Fibroblast of skin of scalp (primary cell): ENCODE measurements at places on chromosomes 11 and 22.

- DNase-seq = no peak
These were observed 3.1 kb downstream of the TRPM5 start for GRCh38 chr11:2441171-2441570.

GRCh38 chr11:1304380-1304779, 5.1 kb downstream of the TOLLIP start:
- DNase-seq = no peak

GRCh38 chr11:74449369-74449931, 17.9 kb downstream of the KCNE3 start:
- DNase-seq = peak; percentile 86

- DNase-seq = no peak
These were observed 81.0 kb downstream of the IGLL1 start for GRCh38 chr22:23498811-23499798.

DNA sequence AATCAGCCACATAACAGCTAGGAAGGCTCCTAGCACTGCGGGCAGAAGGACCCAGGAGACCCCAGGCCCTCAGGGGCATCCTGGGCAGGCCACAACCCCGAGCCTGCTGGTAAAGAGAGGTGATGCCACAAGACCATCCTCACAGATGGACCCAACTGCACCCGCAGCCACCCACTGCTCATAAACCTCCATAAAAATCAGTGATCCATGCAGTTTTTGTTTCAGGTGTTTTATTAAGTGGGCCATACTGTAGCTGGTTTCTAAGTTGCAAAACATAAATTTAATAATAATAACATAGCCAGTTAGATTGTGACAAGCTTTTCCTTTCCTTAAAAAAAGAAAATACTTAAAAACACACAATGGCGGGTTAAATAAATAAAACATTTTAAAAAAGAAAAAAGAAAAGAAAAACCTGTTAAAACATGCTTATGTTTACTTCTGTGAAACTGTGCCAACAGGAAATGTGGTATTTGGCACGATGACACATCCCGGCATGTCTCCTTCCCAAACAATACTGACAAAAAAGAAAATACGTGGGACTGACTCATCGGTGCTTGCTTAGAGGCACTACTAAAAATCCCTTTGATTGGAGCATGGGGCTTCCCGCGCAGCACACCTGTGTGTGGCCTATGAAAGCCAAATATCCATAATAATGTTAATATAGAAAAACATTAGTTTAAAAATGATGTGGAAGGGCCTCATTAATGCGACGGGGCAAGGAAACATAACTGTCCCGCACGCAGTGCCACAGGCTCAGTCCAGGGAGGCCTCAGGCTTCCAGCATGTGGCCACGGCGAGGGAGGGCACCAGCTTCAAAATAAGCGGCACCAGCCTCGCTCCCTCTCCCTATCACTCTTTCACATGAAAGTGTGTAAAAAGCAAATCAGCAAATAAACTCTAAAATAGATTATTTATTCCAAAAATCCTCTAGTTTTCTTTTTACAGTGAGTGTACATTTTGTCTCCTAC, 47.5 kb upstream of the SCUBE2 start:
- peak; percentile 81 for DNase-seq

- DNase-seq = no peak
These were observed 2.1 kb downstream of the ARHGEF12 start for GRCh38 chr11:120338107-120338933.

- no peak for DNase-seq
These were observed 621 bp downstream of the HMOX1 start for GRCh38 chr22:35381424-35382009.

DNA sequence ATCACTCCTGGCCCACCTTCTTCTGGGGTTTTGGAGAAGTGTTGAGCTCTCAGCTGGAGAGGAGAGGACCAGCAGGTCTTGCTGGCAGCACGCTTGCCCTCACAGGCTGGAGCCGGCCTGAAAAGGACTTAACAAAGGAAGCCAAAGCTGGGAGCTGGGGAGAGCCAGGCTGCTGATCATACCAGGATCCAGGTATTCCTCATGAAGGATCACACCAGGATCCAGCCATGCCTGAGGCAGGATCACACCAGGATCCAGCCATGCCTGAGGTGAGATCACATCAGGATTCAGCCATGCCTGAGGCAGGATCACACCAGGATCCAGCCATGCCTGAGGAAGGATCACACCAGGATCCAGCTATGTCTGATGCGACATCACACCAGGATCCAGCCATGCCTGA, 17.0 kb downstream of the MRGPRD start:
- no peak for DNase-seq

DNA sequence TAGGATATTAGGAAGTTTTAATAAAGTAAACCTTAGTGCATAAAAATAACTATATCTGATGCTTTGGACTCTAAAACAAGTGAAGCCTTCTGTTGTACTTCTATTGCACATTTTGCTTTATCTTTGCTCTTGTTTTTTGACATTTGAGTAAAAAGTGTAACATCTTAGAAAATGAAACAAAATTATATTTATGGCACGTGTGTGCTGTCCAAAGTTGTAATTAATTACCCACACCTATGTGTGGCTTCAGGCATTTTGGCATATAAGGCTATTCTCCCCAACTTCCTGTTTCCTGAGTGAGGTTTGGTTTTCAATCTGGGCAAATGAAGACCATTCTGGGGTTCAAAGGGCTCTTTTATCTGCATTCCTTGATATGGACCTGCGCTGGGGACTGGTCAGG, at the start of gene OOSP1:
TSS of gene OOSP1 (plus strand) at position 301 of the 400 bp plus-strand sequence. CDS start at position 324, 23 bp downstream.
- DNase-seq = no peak

DNA sequence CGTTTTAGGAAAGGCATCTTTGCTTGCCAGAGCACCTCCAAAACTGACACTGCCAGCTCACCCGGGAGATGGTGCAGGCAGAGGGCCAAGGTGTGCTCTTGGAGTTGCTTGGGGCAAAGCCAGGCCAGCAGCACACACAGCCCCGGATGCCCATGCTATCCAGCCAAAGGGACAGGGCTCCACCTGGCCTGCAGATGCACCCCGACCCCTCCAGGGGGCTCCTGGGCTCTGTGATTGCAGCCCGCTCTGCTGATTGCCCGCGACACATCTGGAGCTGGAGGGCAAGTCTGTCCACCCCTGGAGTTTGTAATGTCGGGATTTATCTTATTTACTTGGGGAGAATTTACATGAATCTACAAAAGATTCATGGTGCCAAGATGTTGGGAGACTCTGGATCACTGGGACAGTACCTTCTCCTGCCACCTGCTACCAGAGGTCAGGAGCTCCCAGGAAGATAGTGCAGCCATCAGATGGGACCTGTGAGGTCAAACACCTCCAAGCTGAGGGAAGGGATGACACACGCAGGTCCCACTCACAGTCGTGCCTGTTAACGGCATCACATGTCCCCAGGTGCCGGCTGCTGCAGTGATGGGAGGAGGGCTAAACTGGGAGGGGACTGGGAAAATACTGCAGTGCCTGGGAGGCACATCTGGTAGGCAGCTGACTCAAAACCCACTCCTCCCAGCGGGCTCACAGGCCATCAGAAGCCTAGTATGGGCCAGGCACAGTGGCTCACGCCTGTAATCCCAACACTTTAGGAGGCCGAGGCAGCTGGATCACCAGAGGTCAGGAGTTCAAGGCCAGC, 17.2 kb downstream of the CBX7 start:
- peak; percentile 60 for DNase-seq

DNA sequence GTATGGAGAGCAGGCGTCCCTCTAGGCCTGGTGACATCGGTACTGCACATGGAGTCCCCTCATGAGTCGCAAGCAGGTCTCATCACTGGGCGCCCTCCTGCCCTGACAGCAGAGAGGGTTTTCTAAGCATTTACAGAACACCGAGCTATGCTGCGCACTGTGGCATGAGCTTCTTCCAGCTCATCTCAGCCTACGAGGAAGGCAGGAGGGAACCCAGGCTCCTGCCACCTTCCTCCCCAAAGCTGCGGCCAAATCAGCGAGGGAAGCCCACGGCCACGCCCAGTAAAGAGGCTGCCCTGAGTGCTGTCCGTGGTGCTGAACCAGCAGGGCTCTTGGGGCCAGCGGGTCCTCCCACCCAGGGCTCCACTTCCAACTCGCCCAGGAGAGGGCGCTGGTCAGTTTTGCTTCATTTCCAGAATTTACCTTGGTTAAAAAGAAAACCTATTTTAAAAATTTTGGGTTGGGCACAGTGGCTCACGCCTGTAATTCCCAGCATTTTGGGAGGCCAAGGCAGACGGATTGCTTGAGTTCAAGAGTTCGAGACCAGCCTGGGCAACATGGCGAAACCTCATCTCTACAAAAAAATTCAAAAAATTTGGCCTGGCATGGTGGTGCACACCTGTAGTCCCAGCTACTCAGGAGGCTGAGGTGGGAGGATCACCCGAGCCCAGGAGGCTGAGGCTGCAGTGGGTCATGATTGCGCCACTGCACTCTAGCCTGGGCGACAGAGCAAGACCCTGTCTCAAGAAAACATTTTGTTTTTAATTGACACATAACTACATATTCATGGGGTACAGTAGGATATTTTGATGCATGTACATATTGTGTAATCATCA, 34.2 kb downstream of the PHF21B start:
- DNase-seq = peak; percentile 85

GRCh38 chr11:109490953-109491635, 69.1 kb downstream of the C11orf87 start:
- peak; percentile 78 for DNase-seq

DNA sequence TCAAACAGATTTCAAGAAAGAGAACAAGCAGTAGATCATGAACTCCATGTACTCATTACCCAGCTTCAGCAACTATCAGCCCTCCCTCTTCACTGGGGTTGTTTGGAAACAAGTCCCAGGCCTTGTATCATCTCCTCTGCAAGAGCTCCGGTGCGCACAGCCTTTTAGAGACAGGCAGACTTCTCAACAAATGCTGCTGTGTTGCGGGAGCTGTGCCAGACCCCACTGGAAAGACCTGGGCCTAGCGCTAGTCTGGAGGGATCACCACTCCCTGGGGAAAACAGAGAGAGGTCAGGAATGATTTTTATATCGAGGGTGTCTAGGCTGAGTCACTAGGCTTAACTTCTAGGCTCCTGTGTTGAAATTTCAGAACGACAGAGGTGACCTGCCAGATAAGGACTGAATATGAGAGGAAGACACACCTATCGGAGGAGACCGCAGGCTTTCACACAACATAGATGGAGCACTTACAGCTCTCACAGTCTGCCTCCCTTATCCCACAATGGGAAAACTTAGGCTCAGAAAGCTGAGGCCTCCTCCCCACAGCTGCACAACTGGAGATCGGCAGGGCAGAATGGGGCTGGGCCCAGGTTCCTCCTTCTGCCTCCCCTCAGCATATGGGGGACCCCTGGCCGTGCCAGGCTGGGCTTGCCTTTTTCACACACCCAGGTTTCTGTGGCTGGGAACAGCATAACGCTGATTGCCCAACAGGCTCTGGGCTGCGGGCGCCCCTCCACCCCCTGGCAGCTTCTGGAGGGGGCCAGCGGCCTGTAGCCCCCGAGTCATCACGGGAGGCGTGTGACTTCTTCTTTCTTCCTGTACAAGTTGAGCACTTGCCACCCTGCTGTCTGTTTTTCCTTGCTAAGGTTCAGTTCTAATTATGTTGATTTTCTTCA, 86.0 kb downstream of the PKNOX2 start:
- peak; percentile 14 for DNase-seq

GRCh38 chr22:32794449-32795213, 6.9 kb upstream of the TIMP3 start:
- peak; percentile 34 for DNase-seq

DNA sequence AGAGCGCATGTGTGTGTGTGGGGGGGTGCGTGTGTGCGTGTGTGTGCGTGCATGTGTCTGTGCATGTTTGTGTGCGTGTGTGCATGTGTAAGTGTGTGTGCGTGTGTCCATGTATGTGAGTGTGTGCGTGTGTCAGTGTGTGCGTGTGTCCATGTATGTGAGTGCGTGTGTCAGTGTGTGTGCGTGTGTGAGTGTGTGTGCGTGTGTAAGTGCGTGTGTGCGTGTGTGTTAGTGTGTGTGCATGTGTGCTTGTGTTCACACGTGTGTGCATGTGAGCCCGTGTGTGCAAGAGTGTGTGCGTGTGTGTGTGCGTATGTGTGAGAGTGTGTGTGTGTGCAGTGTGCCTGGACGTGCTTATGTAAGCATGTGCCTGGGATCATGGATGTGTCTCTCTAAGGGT, 14.7 kb upstream of the APOL6 start:
- no peak for DNase-seq

- peak; percentile 90 for DNase-seq
These were observed 10.7 kb upstream of the ACCSL start for GRCh38 chr11:44036811-44037657.

- DNase-seq = no peak
These were observed 18.2 kb downstream of the C11orf91 start for GRCh38 chr11:33682446-33682845.

DNA sequence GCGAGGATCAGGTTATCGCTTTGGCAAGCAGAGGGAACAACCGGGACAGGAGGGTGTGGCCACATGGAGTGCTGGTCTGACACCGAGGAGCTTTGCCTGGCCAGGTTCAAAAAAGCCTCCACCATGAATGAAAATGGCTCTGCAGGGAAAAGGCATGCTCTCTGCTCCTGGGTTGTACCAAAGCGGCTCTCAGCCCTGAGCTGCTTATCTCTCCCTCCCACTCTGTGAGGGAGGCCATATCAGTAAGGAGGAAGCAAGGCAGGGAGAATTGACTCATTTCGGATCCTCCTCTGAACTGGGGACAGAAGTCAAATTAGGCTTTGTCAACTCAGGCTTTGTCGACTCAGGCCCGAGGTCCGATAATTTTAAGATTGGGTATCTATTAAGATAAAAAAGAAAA, 82.9 kb upstream of the CRTAM start:
- DNase-seq = no peak

GRCh38 chr22:19845054-19845722, 9.5 kb downstream of the GNB1L start:
- no peak for DNase-seq

DNA sequence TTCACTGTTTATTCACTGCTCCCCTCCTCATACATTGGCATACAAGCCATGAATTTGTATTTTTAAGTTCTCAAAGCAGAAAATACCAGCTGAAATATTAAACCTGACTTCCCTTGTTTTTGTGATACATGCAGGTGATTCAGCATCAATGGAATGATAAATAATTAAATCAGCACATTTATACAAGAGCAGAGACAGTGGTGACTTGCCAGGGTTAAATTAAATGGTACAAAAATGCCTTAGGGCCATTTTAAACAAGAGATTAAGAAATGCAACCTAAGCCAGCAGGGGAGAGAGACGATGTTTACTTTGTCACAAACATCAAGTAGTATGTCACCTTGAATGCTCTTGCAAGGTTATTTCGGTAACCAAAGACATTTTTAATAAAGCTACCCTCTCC, 95.9 kb upstream of the DDI1 start:
- no peak for DNase-seq

- DNase-seq = no peak
These were observed 260.0 kb upstream of the CADM1 start for GRCh38 chr11:115764176-115764575.

DNA sequence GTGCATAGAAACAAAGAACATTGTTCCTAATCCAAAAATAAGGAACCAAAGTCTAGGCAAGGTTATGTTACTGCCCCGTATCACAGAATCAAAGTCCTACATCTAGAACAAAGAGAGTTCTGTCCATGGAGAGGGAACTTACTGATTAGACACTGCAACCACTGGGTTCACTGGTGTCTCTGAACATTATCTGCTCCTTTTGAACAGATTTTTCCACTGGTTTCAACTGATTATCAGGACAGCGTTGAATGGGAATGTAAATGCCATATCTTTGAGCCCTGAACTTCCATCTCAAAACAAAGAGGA, 20.1 kb upstream of the OR8D2 start:
- no peak for DNase-seq

GRCh38 chr11:13668957-13669521, 571 bp downstream of the FAR1 start:
- no peak for DNase-seq
